Left renal pelvis (tissue), 4 donors: ENCODE measurements at places on chromosomes 11 and 22.

- no peak for DNase-seq
Observed at GRCh38 chr22:49181942-49182341, 645.7 kb downstream of the BRD1 start.

- no peak for DNase-seq
Observed at GRCh38 chr22:38205261-38206128, 3.7 kb downstream of the MAFF start.

DNA sequence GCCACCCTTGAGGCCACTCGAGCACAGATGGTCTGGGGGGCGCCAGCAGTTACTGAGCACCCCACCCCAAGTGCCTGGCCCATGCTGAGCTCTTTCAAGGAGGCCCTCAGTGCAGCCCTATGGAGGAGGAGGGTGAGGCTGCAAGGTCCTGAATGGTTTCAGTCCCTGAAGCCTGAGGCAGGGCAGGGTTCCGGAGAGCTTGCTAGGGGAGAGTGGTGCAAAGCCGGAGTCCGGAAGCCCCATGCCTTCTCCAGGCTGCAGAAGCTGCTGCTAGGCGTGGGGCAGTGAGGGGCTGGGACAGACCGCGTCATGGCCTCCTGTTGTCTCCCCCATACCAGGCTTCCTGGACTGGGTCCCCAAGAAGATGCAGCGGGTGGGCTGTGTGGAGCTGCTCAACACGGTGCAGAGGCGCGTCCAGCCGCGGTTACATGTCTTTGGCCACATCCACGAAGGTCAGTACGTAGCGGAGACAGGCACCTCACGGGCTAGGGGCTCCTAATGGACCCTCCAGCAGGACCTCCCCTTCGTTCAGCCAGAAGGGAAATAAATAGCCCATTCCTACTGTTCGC lies 90.6 kb downstream of the MPPED1 start:
- DNase-seq = no peak

- no peak for DNase-seq
Observed at GRCh38 chr22:17471886-17472535, 91.3 kb upstream of the SLC25A18 start.

GRCh38 chr11:114059984-114060391 lies 477 bp downstream of the ZBTB16 start:
- DNase-seq = no peak

DNA sequence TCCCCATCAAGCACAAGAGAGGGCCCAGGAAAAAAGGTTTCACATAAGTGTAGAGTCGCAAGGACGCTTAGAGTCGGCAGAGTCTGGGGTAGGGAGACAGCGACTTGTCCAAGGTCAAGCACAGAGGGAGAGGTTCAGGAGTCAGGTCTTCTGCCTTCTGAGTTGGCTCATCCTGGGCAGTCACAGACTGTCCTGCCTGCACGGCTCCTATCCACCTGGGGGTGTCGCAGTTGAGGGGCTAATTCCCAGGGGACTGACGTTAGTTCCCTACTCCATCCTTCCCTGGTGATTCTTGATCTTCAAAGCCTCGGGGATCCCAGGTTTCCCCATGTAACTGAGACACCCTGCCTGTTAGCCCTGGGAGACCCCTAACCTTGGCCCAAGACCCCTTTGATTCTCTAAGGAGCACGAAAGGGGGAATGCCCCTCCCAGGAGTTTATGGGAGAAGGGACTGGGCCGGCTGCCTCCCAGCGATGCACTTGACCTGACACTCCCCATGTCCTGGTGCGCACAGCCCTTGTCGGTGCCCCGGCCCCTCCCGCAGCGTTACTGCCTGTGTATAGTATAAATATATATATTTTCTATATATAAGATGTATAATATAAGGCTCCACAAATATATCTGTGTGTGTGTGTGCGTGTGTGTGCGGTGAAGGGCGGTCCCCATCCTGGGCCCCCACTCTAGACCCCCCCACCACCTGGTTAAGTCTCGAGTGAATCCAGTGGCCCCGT lies 14.7 kb upstream of the TAB1 start:
- no peak for DNase-seq

- DNase-seq = no peak
Observed at GRCh38 chr11:70944636-70945035, 307.7 kb downstream of the SHANK2 start.

- DNase-seq = no peak
Observed at GRCh38 chr11:45880772-45881570, 4.5 kb upstream of the MAPK8IP1 start.

- no peak for DNase-seq
Observed at GRCh38 chr11:45045683-45046471, 95.2 kb upstream of the TP53I11 start.

DNA sequence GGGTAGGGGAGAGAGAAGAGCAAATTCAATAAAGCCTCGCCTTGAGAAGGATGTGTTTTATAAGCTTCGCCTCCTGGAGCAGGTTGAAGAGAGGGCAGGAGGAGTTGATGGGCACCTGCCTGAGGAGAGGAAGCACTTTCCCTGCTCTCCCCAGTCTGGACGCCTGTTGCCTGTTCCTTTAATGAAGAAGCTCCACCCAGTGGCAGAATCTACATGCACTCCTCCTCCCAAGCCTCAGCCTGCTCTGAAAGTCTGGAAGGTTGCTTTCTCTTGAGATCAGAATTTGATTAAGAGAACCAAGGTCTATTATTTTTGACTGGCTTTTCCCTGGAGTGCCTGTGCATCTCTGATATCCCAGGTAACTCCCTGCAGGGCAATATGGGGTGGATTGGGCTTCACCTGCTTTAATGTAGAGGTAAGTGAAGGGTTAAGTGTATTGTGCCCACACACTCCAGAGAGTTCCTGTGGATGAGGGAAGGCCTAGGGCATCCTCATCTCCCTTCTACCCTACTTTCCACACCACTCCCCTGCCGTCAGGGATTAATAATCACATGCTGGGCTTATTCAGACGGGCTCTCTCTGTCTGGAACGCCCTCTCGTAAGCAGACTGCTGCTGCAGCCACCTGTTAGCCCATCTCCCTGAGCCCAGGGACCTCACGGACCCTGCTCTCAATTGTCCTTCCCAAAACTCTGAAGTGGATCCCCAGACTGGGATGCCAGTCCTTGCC lies 22.3 kb downstream of the NTM start:
- no peak for DNase-seq

GRCh38 chr11:9708544-9708943 lies 44.7 kb downstream of the SWAP70 start:
- no peak for DNase-seq

- DNase-seq = no peak
Observed at GRCh38 chr22:38504731-38505540, 1.2 kb downstream of the DDX17 start.

GRCh38 chr22:44855855-44856254 lies 103.5 kb downstream of the ARHGAP8 start:
- no peak for DNase-seq

DNA sequence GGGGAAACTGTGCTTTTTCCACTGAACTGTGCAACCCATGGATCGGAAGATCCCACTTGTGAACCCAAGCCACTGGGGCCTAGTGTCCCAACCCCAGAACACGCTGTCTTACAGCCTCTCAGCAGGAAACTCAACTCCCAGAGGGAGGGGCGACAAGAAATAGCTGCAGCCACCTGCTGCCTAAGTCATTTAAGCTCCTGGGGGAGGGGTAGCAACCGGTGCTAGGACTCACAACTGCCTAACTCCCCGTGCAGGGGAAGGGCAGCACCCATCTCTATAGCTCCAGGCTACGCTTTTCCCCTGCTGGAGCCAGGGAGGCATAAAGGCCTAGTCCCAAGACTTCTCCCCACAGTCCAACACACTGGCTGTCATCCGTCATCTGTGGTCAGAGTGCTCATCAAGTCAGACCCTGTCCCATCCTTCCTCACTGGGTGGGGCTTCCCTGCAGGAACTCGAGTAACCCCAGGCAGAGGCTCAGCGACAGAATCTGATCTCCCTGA lies 363.0 kb downstream of the LUZP2 start:
- DNase-seq = no peak

- DNase-seq = no peak
Observed at GRCh38 chr11:120343429-120343828, 7.2 kb downstream of the ARHGEF12 start.

DNA sequence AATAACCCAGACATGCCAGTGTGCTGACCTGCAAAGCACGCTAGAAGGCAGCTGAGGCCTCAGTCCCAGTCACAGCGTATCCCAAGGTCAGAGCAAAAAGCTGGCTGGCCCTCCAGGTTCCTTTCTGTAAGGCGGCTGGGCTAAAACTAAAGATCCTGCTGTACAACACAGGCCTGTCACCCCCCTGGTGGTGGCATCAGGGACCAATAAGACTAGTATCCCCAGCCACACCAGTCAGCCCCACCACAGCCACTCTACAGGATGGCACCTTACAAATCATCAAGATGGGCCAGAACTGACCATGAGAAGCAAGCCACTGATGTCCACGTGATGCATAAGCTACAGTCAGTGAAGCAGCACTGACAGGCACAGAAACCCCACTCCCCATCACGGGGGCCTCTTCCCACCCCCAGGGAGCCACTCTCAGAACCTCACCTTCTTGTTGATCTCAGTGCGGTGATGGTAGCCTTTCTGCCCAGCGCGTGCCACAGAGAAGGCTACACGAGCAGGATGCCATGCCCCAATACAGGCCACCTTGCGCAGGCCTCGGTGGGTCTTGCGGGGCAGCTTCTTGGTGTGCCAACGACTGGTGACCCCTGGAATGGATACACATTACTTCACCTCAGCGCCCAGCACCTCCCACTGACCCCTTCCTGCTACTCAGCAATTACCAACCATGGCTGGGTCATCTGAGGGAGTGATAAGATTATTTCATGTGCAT lies 5.0 kb downstream of the RPL3 start:
- no peak for DNase-seq
